ENCODE measurements at places on chromosomes 11 and 22.
A peak's percentile ranks its signal among the peaks of the same experiment; 100 is the strongest.

- no peak for DNase-seq
Observed at GRCh38 chr11:88596786-88597185, 259.2 kb upstream of the CTSC start.

- no peak for DNase-seq
Observed at GRCh38 chr22:23199159-23199558, 18.9 kb downstream of the BCR start.

DNA sequence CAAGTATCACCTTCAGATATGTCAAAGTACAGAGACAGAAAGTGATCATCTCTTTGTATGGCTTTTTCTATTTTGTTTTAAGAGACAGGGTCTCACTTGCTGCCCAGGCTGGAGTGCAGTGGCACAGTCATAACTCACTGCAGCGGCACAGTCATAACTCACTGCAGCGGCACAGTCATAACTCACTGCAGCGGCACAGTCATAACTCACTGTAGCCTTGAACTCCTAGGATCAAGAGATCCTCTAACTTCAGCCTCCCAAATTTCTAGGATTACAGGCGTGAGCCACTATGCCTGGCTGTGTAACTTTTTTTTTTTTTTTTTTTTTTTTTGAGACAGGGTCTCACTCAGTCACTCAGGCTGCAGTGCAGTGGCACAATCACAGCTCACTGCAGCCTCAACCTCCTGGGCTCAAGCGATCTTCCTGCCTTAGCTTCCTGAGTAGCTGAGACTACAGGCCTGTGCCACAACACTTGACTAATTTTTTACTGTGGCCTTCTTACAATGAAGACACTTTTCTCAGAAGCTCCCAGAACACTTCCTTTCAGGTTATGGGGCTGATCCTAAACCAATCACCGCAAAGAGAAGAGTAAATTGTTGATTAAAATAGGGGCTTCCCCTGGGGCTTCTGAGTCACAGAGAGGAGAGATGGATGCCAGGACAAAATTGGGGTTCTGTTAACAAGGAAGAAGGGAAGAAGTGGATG lies 9.0 kb upstream of the HIKESHI start:
- peak; percentile 50 for DNase-seq

DNA sequence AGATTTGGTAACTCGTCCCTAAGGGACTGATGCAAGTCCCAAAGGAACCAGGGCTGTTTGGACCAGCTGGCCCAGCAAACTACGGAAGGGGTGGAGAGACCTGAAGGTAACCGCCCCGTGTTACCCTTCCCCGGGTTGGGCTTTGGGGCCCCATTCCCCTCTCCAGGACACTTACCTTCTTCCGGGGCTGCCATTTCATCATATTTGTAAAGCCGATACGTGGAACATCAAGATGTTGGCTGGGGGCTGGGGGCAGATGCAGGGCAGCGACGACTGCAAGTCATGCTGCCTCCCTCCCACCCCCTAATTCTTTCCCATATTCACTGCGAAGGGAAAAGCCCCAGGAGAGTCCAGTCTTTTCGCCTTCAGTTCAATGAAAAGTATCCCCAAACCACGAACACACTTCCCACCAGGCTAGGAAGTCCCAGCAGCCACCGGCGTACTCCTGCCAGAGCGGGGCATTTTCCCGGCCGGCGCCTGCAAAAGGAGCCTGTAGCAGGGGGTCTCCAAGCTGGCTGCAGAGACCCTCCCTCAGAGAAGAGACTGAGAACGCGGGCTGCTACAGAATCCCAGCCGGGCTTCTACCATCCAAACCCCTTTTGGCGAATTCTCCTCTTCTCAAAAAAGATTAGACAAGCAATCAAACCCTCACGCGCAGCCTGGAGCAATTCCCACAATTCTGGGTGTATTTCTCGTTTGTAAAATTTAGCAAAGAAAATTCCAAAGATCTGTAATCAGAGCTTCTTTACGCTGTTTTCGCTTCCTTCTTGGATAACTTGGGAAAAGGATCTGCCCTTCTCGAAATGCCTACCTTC lies 236.7 kb downstream of the TTC28 start:
- DNase-seq = no peak

GRCh38 chr11:87966694-87967093 lies 208.5 kb downstream of the RAB38 start:
- DNase-seq = no peak

- no peak for DNase-seq
Observed at GRCh38 chr11:62805961-62806441, 761 bp upstream of the NXF1 start.

DNA sequence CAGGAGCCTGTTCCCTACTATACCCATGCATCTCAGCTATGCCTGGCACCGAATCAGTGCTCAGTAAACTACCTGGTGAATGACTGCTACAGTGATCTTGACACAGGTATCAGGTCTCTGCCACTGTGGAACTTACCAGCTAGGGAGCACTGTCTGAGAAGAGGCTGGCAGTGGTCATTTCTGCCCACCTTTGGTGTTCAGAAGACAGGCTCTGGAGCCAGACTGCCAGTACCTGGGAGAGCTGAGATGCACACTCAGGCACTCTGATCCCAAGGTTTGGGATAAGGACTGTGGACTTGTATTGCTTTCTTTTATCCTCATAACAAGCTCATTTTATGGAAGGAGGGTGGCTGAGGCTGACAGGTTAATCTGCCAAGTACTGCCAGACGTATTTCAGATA lies 52.7 kb downstream of the SYN3 start:
- no peak for DNase-seq

DNA sequence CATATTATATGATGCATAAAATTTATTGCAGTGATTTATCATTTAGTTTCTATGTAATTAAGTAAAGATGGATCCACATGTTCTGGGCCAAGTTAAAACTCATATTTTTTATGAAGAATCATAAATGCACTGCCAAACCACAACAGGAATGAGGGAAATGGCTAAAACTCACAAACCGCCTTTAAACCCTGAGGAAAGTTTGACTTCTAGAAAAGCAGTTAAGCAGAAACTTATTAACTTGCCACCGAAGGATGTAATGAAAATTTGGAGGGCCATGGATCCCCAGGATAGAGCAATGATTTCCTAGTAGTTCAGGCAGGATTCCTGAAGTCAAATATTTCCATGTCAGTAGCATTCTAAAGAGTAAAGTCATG lies 218.3 kb upstream of the CTSC start:
- DNase-seq = no peak

GRCh38 chr11:134261626-134262488 lies 8.5 kb downstream of the ACAD8 start:
- peak; percentile 25 for DNase-seq

GRCh38 chr11:62832336-62833234 lies at the start of gene TEX54:
Gene TEX54 (minus strand): TSS chr11:62832841.
- no peak for DNase-seq

GRCh38 chr11:64880240-64881001 lies 2.0 kb upstream of the EHD1 start:
- peak; percentile 50 for DNase-seq

DNA sequence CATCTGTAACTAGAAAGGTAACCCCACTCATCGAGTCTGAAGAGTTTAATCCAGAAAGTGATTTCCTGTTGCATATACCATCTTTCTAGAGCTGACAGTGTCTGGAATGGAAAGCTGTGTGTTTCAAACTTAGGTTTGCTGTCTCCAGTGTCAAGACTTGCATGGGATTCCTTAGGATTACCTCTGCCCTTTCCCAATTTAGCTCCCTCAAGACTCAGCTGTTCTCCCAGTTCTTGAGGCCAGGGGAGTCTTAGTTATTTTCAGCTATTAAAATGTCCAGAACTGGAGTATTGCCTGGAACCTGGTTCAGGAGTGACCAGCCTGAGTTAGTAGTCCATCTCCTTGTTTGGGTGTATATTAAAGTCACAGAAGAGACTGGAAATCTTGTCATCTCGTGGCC lies 25.0 kb upstream of the LDHA start:
- DNase-seq = no peak

DNA sequence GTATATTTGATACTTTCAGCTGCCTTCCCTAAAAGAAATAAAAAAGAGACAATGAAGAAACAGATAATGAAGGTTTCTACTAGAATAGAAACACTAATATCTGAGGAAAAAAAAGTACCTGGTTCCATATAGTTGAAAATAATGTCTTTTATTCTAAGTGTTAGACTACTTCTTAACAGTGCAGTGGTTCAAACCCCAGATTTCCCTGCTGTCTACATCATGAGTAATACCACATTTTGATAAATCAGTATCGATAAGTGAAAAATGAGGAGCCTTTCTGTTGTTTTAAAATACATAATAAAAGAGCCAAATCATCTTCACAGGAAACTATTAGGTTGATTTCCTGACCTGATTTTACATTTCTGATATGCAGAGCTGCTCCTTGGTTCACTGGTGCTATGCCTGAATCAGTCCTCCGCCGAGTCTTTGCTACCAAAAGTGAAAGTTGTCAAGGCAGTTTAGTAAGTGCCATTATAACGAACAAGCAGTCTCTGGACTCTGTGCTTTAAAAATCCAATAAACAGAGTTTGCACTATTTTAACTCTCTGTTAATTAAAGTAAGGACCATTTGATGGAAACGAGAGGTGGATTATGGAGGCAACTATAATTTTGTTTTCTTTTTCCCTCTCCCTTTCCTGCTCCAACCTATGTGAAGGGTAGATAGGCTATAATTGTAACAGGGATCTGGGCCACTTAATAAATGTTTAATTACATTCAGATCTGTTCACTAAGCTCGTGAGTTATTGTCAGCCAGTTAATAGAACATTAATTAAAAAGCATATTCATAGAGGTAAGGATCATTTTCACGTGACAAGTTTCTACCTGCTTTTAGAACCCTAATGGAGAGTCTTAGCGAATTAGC lies 724.5 kb upstream of the RAG2 start:
- DNase-seq = no peak

DNA sequence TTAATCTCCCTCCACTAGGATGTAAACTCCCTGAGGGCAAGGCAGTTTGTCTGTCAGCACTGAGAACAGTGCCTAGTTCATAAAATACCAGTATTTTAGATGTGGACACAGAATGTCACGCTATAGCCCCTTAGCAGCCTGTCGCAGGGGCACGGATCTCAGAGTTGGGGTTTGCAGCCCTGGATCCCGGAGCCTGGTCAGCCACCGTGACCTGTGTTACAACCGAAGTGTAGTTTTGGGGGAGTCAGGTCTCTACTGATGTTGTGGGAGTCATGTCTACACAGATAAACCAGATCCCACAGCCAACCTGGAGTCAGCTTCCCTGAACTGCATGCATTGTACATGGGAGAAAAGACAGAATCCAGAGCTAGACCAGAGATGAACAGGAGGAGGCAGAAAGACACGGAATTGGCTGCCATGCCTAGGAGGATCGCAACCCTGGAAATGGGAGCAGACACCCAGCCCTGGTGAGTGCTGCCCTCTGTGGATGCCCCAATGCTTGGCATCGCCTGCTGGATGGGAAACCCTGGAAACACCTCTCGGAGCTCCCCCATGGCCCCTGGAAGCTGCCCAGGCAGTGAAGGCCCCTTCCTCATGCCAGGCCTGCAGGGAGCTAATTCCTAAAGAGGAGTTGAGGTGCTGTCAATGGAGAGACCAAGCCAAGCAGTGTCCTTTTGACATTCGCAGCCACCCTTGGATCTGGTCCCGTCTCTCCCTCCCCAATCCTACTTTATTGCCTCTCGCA lies 851.3 kb downstream of the TBC1D22A start:
- DNase-seq = no peak

- DNase-seq = no peak
Observed at GRCh38 chr11:114377612-114378267, 22.6 kb downstream of the C11orf71 start.

- DNase-seq = no peak
Observed at GRCh38 chr22:49880281-49880680, 26.6 kb downstream of the ZBED4 start.

DNA sequence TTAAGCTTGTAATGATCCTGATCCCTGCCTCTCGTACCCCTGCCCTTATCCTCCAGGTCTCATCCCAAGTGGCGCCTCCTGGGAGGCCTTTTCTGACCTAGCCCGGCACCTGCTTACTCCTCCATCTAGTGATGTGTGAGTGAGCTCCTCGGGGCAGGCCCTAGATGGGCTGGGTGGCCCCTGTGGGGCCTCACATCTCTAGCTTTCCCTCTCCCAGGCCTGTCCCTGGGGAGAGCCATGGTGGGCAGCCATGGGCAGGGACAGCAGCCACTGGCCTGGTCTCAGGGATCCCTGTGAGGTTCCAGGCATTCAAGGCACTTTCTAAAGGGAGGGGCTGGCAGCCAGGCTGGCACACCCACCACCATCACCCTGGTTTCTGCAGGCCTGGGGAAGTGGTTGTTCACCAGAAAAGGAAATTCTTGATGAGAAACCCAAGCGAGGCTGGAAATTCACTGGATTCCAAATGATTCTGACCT lies 27.9 kb downstream of the GNAZ start:
- no peak for DNase-seq

- DNase-seq = no peak
Observed at GRCh38 chr11:130916910-130917309, 631 bp upstream of the SNX19 start.

DNA sequence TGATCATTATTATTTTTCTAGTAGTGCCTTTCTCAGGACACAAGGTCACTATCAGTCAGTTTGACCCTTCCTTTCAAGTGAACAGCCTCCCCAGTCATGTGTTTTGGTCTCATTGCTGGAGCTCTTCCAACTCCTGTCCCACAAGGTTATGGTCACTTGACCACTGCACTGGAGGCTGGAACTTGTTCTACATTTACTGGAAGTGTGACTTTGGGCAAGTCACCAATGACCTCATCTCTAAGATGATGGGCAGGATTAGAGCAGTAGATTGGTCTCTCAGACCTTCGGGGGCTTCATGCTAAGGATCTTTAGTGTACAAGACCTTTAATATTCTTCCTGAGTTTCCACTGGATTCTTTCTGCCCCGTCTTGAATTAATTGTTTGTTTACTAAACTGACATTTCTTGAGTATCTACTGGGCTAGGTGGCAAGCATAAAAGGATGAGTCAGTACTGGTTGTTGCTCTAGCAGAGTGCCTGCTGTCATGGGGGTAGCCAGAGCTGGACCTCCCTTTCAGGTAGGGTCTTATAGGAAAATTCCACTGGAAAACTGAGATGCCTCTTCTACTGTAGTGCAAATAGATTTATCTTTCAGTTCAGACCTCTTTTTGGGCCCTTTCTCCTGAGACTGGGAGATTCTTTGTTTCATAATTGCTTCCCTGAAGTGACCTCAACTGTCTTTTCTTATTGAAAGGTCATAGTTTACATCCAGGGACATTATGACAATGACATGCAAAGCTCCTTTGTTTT lies 106.8 kb downstream of the GRAMD1B start:
- DNase-seq = no peak

DNA sequence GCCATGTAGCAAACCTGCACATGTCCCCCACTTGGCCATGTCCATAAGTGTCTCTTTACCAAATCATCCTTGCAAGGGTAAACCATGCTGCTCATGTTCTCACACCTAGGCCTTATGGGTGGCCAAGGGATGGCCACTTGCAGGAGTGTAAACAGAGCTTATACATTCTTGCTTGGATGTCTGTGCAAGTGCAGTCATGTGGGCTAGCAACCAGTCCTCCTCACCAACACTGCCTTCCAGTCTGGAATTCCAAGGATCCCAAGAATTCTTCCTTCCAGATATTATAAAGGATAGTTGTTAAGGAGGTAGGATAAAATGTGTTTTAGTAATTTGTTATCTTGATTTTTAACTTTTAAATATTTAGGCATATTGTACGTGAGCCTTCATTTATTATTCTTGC lies 47.8 kb upstream of the OR5P2 start:
- DNase-seq = no peak

Measured in central memory CD4-positive, alpha-beta T cell (primary cell).